ENCODE measurements at places on chromosomes 4 and X.

DNA sequence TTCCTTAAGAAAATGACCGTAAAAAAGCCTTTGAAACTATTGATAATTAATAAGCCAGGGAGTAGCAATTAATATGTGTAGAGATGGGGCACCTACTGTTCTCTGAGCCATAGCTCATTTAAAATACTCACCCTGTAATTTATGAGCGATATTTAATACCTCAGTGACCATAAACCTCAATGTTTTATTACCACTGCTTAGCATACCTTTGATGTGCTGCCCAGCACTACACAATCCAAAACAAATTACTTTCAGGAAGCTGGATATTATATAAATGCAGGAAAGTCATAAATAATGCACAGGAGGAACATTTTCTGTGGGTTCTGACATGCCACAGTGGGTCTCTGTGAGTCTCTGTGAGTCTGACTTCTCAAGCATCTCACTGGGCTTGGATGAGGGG lies 166.1 kb upstream of the RPL34 start:
- DNase-seq = no peak

- DNase-seq = no peak
These were observed 32.0 kb downstream of the CCSER1 start for GRCh38 chr4:90159193-90159592.

DNA sequence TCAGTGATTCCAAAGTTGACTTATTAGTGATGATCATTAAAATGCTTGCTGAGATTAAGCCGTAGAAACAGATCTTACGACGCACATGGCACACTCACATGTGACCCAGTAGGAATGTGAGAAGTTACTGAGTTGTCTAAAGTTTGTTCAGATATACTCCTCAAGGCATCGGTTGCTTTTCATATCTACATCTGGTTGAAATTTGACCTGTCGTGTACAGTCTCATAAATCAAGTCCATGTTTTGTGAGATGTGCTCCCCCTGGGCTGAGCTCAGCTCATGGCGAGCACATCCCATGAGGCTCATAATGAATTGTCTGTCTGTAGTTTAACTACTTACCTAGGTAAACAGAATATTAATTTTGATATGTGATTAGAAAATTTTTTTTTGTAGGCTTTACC lies 67.0 kb downstream of the TNIP2 start:
- DNase-seq = no peak

DNA sequence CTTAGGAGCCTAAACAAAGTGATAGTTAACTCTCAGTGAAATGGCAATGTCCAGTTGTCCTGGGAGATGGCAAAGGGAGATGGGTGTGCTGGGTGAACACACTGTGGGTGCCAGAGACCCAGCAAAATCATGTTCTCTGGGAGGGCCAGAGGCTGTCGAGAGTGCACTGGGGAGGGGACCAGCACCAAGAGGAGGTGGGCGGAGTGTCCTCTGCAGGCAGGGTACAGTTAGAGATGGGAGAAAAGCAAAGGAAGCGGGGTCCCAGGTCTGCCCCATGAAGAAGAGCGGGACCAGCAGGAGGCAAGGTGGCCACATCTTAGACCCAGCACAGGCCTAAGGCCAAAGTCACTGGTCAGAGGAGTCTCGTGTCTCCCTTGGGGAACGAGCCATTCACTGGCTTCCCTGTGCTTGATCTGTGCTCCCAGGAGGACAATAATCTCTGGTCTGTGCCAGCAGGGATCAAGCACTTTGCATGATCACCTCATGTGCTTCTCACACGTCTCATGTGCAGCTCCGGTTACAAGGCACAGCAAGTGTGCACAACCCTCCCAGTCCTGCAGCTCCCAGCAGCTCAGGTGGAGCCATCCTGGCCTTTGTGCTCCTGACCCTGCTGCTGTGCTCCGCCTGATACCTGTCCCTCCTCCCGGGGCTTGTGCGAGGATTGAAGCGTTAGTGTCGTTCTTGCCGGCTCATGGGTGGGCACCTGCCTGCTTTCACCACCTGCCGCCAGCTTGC lies 100.9 kb downstream of the FAM53A start:
- DNase-seq = no peak

DNA sequence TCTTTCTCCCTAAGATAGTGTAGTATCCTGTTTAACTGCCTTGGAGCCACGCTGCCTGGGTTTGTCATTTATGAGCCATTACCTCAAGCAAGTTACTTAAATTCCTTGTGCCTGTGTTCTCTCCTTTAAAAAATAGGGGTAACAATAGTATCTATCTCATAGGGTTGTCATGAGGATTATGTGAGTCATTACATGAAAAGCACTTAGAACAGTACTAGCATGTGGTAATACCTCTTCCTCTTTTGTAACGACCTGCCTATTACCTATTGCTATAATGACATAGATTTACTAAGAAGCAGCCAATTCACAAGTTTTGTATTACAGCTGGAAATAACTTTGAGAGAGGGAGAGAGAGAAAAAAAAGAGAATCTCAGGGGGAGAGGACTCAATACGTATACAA lies 834.7 kb downstream of the RAPGEF2 start:
- DNase-seq = no peak

GRCh38 chr4:581753-582361 lies 5.8 kb upstream of the TMEM271 start:
- DNase-seq = no peak

- no peak for DNase-seq
These were observed 5.4 kb upstream of the GTPBP6 start for GRCh38 chrX:323721-324628.

DNA sequence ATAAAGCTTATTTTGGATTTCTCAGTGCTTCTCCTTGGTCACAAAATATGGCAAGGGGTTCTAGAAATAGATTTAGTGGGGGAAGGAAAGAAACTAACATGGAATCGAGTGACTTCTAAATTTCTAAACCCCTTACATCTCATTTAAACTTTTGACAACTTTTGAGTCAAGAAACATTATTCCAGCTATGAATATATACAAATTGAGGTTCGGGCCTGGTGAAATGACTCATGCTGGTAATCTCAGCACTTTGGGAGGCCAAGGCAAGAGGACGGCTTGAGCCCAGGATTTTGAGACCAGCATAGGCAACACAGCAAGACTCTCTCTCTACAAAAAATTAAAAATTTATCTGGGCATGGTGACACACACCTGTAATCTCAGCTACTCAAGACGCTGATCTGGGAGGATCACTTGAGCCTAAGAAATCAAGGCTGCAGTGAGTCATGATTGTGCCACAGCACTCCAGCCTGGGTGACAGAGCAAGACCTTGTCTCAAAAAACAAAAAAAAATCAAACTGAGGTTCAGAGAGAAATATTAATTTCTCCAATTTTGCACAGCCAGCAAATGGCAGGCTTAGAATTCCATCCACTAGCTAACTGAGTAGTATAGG lies 99.8 kb downstream of the ANXA3 start:
- DNase-seq = no peak

DNA sequence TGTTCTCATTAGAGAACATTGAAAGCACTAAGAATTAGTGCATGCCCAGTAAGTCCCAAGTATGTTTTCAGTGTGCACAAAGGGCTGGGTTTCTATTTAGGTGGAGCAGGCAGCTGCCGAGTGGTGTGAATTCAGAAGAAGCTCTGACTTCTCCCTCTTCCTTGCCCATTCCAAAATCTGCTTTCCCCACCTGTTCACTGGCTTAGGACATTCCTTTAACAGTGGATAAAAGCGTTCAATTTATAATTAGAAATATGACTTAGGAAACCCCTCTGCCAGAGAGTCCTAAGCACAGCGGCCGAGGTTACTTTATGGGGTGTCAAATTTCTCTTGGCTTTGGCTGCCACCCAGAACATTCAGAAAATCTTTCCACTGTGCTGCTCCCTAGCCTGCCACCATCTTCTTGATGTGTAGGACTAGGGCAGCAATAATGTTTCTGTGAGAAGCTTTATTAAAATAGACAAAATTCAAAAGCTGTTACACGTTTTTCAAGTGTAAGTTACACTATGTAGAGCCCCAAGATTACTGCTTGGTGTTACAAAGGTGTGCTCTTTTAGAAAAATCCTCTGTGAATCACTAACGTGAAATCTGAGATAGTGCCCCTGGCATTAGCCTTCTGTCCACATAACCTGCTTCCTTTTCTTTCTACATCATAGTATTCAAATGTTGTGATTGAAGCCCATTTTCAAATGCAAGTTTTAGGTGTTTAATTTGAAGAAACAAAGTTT lies 191.6 kb upstream of the ANKRD50 start:
- no peak for DNase-seq

DNA sequence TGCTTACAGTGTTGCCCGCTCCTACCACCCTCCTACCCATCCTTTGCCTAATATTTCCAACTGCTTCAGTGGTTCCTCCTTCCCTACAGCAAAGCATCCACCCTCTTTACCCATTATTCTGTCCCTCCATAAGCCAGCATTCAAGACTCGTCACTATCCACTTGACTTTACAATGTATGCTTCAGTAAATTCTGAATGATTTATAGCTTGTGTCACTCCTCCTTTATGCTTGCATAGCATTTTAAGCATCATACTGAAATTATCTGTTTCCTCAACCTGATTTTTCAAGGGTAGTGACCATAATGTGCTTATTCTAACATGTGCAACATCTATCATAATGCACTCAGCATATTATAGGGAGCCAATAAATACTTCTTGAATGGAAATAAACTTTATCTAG lies 365.5 kb downstream of the RAB28 start:
- no peak for DNase-seq

DNA sequence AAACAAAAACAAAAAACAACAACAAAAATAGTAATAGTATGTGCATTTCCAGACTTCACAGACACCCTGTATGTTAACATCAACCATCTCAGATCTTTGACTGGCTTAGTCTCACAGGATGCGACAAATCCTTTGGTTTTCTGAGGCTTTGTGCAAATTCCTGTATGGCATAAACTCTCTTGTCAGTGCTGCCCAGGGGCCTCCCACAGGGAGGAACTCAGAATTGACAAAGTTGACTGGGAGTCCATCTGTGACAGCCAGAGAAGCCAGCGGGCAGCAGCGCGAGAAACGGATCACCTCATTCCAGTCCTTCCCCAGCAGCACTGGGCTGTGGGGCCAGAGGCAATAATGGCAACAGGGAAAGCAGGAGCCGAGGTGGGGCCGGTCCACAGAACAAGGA lies 19.1 kb upstream of the DDX3X start:
- no peak for DNase-seq

GRCh38 chr4:187193141-187193540 lies 469.5 kb upstream of the FAT1 start:
- no peak for DNase-seq

DNA sequence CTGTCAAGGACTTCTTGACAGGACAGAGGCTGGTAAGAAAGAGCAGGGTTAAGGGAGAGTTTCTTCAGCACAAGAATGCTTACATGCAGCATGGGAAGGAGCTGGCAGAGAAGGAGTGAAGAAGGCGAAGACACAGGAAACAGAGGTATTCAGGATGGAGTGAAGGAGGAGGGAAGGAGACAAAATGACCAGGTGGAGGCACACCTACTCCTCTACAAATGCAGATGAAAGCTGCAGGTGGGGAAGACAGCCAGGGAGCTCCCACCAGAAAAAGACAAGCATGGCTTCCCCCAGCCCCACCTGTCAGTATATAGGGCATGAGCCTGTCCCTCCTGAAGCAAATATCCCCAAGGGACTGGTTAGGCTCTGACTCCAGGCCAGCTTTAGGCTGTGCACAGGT lies 29.6 kb upstream of the NKRF start:
- no peak for DNase-seq

DNA sequence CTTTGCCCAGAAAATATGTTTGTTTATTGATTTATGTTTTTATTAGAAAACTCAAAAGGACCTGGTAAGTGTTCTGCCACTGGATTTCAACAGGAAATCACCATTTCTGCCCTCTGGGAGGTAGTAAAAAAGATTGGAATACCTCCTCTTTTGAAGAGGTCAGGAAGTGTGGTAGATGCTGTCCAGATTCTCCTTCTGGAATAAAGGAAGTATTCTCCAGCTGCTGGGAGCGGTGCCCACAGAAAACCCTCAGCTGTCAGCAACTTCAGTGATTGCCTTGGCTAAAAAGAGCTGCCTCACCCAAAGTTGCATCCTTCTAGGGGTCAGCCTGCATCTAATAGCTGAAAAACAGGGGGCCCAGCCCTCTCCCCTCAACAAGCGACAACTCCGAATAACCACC lies 13.8 kb upstream of the ZNF674 start:
- no peak for DNase-seq

- no peak for DNase-seq
These were observed 72.7 kb upstream of the IL15 start for GRCh38 chr4:141563723-141564122.

DNA sequence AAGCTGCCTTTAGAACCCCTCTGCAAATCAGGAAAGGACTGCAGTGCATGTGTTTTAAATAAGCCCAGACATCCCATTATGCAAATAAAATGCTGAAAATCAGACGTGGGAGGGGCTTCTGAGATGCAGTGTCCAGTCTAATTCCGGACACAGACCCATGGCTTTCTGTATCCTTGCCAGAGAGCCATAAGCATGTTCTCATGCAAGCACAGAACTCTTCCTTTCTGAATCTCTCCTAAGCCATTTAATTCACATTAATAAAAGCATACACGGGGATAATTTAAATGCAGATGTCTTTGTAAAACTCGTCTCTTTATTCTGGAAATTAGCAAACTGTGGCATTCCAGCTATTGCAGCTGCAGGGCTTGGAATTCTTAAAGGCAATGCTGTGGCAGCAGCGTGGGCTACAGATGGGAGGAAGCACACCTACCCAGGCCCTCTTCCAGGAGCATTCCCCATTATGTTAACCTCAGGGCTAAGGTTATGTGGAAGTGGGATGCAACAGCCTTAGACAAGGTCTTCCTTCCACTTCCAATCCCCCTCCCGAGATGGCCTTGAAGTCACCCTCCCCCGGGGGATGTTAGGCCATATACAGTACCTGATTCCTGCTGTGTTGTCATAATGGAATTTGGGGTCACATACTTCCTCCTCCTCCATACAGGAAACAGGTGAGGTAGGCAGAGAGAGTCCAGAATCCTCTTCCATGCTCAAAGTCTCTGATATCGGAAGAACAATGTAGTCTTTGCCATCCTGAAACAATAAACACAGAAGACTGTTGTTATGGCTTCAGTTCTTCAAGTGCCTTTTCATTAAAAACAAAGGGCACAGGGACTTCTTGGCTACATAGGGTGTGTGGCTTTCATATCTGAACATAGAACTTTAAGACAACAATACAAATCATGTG lies 38.1 kb downstream of the KDR start:
- DNase-seq = no peak

- DNase-seq = no peak
These were observed 1454.8 kb downstream of the RPA4 start for GRCh38 chrX:98338544-98338943.

DNA sequence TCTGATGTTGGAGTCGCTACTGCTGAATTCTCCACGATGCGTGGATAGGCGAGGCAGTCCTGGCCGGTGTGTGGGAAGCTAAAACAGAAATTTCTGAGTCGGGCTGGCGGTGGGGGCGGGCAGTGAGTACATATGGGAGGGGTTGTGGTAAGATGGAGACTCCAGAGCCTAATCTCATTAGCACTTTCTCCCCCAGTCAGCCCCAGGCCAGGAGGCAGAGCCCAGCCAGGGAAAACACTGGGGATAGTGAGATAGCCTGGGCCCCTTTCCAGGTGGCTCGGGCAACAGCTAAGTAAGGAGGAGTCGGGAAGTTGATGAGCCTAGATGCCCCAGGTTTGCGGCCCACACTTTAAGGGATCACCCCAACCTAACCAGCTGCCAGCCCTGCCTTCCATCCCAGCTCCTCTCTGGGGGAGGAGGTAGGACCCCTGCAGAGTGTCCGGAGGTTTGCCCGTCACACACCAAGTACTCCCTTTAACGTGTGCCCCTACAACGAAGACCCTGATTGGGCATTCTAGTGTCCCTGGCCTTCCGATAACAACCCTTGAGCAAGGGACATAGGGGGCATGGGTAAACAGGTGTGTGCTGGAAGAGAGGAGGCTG lies 2.4 kb upstream of the LOC101059915 start:
- DNase-seq = no peak

GRCh38 chr4:5639556-5639955 lies 68.8 kb downstream of the EVC2 start:
- DNase-seq = no peak

- DNase-seq = no peak
These were observed 33.9 kb downstream of the NAA11 start for GRCh38 chr4:79292008-79292407.

Data from stimulated activated CD4-positive, alpha-beta T cell treated with anti-CD3 and anti-CD28 coated beads, TNF-alpha, amount 100 ng/mL, for 4 hours (primary cell).